Stimulated activated CD4-positive, alpha-beta T cell treated with anti-CD3 and anti-CD28 coated beads, Interleukin-1b, Interleukin-23, amount 100 ng/mL, for 24 hours (primary cell): ENCODE measurements at places on chromosomes 12 and 14.
A peak's percentile ranks its signal among the peaks of the same experiment; 100 is the strongest.

GRCh38 chr12:119230807-119231206, 52.1 kb downstream of the HSPB8 start:
- no peak for DNase-seq

- DNase-seq: no peak
Measured at GRCh38 chr12:91819132-91819447, 326.6 kb downstream of the BTG1 start.

GRCh38 chr12:131927110-131928079, 1.7 kb upstream of the PUS1 start:
- no peak for DNase-seq

- peak; percentile 23 for DNase-seq
Measured at GRCh38 chr12:124993626-124994436, at the start of gene BRI3BP. Gene BRI3BP (plus strand): TSS chr12:124993645. CDS start chr12:124993791, 146 bp downstream.

DNA sequence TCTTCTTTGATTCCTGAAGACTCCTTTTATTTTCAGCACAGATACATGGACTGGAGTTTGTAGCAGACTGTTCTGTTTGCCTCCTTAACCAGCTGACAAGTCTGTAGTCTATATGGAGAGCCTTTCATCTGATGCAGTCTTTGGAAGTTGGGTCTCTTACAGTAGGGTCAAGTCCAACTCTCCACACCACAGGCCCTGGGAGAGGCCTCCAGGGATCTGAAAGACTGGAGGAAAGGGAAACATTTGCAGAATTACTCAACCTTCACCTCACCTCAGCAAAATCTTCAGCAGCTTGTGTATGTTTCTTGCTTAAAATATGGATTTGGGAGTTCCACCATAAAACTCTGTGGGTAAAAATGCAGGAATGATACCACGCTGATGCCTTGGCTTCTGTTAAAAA, 188.4 kb downstream of the MSRB3 start:
- DNase-seq: no peak

GRCh38 chr12:91533366-91533765, 350.7 kb upstream of the DCN start:
- no peak for DNase-seq

DNA sequence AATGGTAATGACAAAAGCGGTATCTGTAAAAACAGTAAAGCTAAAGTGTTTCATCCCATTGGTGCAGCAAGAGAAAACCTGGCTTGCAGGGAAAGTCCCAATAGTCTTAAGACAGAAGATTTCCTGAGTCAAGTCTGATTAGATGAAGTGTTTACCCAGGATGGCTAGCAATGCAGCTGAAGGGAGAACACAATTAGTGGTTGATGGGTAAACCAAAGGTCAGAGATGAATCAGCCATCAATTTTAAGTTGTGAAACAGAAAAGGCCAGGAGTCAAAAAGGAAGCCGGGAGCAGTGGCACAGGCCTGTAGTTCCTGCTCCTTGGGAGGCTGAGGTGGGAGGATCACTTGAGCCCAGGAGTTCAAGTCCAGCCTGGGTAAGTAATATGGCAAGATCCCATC, 52.6 kb downstream of the SEC23A start:
- no peak for DNase-seq

- DNase-seq: peak; percentile 13
Measured at GRCh38 chr14:76767681-76768656, 6.7 kb downstream of the VASH1 start.

- no peak for DNase-seq
Measured at GRCh38 chr12:126998747-126999285, 1268.2 kb upstream of the TMEM132C start.

DNA sequence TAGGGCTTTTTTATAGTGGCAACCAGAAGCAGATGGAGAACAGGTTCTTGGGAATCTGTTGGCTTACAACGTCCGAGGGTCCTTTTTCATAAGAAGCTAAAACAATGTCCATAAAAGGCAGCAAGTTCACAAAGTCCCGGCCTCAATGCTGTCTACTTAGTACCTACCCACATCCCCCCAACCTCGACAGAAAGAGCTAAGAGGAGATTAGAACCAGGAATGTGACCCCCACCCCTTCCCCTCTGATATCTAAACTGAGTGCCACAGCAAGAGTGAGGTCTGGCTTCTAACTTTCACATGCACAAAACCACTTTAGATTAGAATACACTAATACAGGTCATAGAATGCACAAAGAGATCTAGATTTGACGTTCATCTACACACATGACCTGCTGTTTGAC, 4.5 kb downstream of the DPF3 start:
- DNase-seq: no peak

GRCh38 chr14:45104561-45104960, 20.6 kb downstream of the PRPF39 start:
- DNase-seq: no peak

DNA sequence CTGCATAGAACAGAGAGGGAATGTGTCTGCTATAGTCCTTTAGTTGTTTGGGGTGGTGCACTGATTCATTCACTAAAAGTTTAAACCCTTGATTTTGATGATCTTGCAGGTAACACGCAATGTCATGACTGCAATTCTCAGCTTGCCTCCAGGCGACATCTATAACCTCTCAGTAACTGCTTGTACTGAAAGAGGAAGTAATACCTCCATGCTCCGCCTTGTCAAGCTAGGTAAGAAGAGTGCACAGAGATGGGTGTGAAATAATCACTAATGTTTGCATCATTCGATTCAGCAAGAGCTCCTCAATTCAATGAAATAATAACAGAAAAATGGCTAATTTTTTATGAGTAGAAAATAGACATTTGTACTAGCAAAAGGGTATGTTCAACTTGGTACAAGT, 203.7 kb downstream of the PTPRO start:
- DNase-seq: no peak

DNA sequence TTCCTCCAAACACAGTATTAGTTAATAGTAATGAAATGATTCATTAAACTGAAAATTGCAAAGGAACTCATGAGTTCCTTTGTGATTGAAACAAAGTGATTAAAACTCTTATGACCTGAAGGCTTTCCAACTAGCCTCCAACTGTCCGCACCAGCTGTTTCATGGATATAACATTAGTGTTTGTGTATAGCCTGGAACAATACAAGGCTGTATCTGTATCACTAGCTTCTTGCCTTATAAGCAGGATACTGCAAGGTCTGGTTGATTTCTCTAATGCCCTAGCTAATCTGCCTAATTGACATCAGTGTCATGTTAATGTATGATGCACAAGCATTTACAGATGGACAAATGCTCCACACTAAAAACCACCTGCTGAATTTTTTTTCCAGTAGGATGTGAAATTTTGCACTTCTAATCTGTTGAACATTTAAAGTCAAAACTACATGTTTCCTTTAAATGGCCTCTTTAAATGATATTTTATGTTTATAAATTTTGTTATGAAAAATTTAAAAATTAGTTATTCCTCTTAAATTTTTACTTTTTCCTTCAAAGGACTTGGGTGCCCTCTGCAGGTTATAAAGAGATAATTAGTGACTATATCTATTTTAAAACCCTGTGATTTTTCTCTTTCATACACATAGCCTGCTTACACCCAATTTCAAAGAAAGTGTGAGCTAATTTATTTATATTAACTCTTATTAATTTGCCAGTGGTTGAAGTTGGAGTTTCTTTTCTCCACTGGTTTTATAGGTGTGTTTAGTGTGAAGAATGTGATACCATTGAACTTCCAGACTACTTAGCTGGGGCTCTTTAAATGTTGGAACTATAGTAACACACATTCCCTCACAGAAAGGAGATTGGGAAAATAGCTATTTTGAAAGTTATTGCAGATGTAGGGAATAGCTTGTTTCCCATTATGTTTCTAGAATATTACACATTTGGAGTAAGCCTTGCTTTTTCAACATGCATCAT, 25.4 kb downstream of the AP5M1 start:
- no peak for DNase-seq

DNA sequence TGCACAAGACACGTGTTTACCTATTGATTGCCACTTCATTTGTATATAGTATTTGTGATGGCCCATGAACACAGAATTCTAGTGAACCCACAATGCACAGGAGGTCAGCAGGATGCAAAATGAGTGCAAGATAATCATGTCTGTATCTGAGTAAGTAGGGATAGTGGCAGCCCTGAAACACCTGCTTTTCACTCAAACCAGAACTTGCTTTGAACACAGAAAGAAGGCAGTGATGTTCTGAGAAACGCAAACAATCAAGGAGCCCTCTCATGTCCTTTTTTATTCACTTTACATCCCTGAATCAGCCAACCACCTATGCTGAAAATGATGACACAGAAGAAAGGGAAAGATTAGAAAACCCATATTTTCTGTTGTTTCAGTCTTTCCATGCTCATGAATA, 170.4 kb upstream of the AVPR1A start:
- DNase-seq: no peak

DNA sequence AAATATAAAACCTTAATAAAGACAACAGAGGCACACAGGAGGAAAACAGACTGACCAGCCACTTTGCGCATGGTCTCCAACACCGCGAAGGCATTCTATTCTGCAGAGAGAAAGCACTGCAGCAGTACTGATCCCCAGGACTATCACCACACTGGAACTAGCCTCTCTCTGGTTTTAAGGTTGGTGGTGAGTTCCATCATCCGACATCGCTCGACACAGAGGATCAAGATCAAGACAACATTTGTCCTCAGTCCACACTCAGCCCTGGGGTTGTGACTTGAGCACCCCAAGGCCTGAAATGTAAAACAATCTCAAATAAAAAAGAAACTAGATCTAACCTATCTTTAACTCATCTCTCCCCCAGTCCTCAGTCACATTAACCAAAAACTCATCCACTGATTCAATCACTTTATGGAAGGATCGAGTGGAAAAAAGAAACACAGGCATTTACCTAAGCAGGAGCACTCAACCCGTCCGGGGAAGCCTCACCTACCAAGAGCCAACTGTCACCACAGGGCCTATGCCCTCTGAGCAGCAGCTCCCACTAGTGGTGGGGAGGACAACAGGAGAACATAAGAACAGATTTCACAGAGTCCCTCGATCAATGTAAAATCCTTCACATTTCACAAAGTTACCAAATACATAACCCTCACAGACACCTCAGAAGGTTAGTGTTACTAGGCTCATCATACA, 17.7 kb downstream of the STXBP6 start:
- no peak for DNase-seq

- DNase-seq: no peak
Measured at GRCh38 chr14:75380656-75381055, 47.2 kb upstream of the JDP2 start.

GRCh38 chr14:33539918-33540357, 410.9 kb downstream of the EGLN3 start:
- no peak for DNase-seq

GRCh38 chr12:15787778-15788177, 1.4 kb downstream of the EPS8 start:
- DNase-seq: no peak

DNA sequence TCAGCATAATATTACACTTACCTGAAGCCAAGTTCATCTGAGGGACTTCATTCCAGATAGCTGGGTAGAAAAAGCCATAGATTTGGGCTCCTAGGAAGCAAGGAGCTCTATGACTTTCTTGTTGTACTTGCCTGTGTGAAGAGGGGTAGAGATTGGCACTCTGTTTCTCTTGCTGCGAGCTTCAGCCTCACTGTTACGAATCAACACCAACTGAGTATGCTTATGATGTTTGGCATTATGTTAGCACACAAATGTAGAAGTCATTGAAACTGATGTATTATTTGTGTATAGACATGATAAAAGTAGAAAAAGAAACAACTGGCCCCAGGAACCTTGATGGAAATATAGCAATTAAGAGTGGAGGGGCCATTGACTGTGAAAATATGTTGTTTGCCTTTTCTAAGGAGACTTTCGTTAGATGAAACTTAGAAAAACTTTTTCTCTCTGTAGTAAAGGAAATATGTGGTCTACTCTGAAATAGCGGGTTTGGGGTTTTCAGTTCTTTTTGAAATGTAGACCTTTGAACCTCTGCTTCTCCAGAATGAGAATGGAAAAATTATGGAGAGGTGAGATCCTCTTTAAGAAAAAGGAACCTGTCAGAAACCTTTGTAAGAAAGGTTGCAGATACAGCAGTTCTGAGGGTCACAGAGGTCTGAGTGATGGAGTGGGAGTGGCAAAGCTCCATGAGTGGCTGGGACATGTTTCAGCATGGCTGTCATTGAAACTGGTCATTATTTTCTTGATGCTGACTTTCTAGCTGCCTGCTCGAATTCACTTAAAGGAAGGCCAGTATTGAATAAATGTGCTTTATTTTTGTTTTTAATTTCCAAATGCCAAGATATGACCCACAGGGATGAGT, 159.9 kb downstream of the GCH1 start:
- no peak for DNase-seq

DNA sequence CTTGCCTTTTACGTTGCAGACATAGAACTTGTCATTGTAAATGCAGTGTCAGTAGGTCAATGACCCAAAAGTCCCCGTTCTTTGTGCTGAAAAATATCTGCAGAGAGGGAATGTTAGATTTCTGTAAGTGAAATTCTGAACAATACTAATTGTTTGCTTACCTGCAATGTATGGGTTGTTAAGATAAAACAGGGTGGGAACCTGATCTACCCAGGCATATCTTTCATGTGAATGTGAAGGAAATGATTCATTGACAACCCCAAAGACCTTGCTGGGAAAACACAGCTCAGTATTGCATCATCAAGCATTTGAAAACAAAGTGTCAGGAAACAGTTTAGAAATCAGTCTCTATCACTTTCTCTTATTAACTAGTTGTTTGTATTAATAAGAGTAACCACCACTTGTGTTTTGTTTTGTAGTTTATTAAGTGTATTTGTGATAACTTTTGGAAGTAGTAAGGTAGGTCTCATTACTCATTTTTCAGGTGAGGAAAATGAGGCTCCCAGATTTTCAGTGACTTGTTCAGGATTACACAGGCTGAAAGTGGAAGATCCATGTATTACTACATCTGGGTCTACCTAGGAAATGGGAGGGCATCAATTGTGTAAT, 57.9 kb upstream of the SLC38A2 start:
- no peak for DNase-seq

GRCh38 chr14:100401792-100402191, 78.7 kb downstream of the SLC25A47 start:
- no peak for DNase-seq

- no peak for DNase-seq
Measured at GRCh38 chr12:9742661-9743060, 9.8 kb upstream of the CLECL1 start.

GRCh38 chr12:96239711-96240635, 45.8 kb downstream of the ELK3 start:
- no peak for DNase-seq

- DNase-seq: no peak
Measured at GRCh38 chr12:93911396-93911795, 234.2 kb downstream of the CRADD start.

- no peak for DNase-seq
Measured at GRCh38 chr12:104560881-104561280, 104.1 kb downstream of the CHST11 start.

- no peak for DNase-seq
Measured at GRCh38 chr12:38707648-38708047, 197.7 kb downstream of the CPNE8 start.

GRCh38 chr14:105760691-105761344, 234.4 kb downstream of the TMEM121 start:
- DNase-seq: no peak

- no peak for DNase-seq
Measured at GRCh38 chr12:95614390-95614982, 63.2 kb upstream of the USP44 start.

DNA sequence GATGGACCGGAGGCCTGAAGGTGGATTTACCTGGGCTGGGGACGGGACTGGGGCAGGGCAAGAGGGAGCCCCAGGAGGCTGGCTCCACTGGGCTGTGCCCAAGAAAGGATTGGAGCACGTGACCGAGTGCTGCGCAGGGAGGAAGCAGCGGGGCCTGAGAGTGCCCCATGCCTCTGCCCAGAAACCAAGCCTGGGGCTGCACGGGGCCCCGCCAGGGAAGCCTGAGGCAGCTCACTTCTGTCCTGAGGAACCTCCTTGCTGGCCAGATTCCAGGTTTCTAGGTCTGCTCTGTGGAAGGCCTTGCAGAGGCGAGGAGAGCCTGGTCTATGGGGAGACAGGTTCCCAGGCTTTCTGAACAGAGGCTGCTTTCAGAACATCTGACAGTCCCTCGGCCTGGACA, 10.4 kb downstream of the NGB start:
- no peak for DNase-seq
